ENCODE measurements at places on chromosomes 11 and 22.

- DNase-seq = no peak
Observed at GRCh38 chr11:116515664-116516184, 257.1 kb downstream of the BUD13 start.

DNA sequence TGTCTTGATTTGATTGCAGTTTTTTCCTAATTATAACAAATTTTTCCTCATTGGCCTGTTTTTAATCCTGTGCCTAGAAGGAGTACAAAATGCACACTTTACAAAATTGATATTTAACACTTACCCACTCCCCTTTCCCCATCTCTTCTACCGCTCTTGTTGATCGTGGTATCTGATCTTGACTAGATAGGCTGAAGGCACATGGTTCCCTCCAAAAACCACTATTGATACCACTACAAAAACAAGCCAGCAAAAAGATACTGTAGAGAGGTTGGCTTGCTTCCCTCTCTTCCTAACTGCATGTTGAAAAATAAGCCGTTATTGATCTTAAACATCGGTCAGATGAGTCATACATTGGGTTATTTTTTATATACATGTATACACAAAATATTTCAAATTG is 14.6 kb upstream of the ZNF143 start:
- no peak for DNase-seq

GRCh38 chr22:28911304-28911690 is 27.9 kb downstream of the ZNRF3 start:
- DNase-seq = no peak

GRCh38 chr11:2783536-2784082 is 83.8 kb upstream of the KCNQ1OT1 start:
- DNase-seq = no peak

Data from suppressor macrophage (primary cell).